ENCODE measurements at places on chromosomes 7 and 10. TPM values are rescaled to one million over a fixed set of nuclear protein-coding genes. Genes with fewer than 3 reads are reported as not detected.

Gene PRLHR
- not detected for total RNA-seq

DNA sequence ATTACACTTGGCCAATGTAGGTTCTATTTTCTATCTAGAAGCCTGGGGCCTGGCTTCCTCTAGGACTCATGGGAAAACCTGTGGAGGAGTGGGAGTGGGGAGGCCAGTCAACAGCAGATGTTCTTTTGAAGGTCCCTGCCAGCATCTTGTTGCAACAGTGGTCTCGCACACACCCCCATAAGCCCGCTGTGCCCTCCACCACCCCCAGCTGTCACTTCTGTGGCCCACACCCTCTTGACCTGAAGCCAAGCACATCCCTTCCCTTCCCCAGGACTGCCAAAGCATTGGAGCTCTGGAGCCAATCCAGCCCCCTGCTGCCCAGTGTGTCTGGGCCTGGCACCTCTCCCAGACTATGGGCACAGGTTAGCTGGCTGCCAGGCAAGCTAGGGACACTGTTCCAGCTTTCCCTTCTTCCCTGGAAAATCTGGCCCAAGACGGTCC lies 1.9 kb upstream of the STX1A start:
- peaks cover 33% of the 10 kb centered on the region for H3K4me1 ChIP-seq
- peaks cover 12% of the 10 kb centered on the region for H3K27me3 ChIP-seq
- H3K36me3 ChIP-seq, result no peaks in the 10 kb centered on the region
- H3K4me3 ChIP-seq, result no peak overlapping the region
- no peak overlapping the region for H3K27ac ChIP-seq
- DNase-seq, result no peak

Gene POMZP3
- total RNA-seq, result 4.4 TPM

- no peaks in the 10 kb centered on the region for H3K36me3 ChIP-seq
- H3K4me3 ChIP-seq, result no peak overlapping the region
- H3K4me1 ChIP-seq, result no peaks in the 10 kb centered on the region
- no peak overlapping the region for H3K27ac ChIP-seq
- DNase-seq, result no peak
Measured at GRCh38 chr7:127803626-127804025, 151.6 kb downstream of the SND1 start.

DNA sequence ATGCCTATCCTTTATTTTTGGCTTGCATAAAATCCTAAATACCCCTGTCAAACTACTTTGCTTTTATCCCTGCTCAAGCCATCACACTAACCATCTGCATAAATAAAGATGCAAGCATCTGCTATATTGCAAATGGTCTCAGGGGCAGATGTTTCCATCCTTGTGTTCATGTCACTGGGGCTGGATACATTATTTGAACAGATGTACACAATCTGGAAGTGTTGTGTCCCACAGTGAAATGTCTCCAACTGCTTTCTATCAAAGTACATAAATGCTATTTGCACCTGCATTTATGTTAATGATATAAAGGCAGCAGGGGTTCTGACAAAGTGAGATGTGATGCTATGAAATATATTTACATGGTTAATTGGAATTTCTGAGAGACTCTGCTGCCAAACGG lies 163.1 kb downstream of the ZNF438 start:
- H3K27ac ChIP-seq, result no peak overlapping the region
- H3K4me3 ChIP-seq, result no peak overlapping the region
- no peaks in the 10 kb centered on the region for H3K36me3 ChIP-seq
- peaks cover 9% of the 10 kb centered on the region for H3K4me1 ChIP-seq

Data from esophagus squamous epithelium (tissue), 5 donors.